ENCODE measurements at places on chromosomes 4 and X.

DNA sequence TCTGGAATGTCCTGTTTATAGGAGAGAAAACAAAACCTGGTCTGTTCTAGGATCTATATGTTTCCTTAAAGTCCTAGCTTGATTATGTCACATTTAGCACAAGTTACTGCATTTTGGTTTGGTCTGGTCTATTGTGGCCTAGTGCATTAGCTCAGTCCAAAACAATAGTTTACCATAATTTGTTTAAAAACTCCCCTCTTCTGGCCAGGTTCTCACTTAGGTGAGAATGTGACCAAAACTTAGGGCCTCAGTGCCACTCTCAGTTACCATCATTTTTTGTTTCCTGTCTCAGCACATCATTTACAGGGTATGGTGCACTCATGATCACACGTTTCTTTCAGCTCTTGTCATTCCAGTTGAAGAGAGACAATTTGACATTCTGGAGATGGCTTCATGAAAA lies 378.5 kb downstream of the KLHL4 start:
- no peak for DNase-seq

GRCh38 chr4:94642561-94642866 lies 115.2 kb upstream of the BMPR1B start:
- no peak for DNase-seq

DNA sequence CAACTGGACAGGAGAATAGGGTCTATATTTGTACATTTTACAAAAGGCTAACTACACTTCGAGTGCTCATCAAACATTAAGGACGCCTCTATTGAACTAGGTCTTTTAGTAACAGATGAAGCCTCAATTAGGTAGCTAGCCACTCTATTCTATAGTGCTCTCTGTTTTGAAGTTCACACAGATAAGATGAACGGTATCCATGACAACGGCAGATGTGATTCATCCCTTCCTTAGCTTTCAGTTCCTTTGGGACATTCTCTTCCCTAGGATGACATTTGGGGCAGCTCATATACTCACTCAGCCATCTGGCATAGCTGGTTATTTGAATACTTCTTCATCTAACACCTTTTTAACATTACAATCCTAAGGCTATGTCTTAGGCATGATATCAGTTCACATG lies 62.4 kb upstream of the WDFY3 start:
- no peak for DNase-seq

GRCh38 chr4:97582890-97583289 lies 560.4 kb downstream of the STPG2 start:
- no peak for DNase-seq

DNA sequence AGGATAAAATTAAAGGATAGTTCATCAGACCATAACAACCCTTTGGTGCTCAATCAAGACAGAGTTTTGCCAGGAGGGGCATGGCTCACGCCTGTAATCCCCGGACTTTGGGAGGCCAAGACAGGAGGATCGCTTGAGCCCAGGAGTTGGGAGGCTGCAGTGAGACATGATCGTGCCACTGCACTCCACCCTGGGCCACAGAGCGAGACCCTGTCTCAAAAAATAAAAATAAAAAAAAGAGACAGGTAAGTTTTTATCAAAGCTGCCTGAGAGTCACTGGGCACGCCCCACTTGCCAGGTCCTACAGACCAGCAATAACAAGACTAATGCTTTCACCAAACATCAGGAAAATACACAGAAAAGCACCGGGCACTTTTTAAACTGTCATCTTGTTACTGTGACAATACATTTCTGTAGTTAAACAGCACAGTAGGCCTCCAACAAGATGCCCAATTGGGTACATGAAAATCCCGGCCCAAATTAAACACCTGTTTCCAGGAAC lies 765 bp downstream of the CFAP97 start:
- no peak for DNase-seq

GRCh38 chr4:39102297-39102696 lies 40.3 kb downstream of the KLHL5 start:
- no peak for DNase-seq

GRCh38 chrX:39337451-39337850 lies 536.2 kb downstream of the MID1IP1 start:
- no peak for DNase-seq

DNA sequence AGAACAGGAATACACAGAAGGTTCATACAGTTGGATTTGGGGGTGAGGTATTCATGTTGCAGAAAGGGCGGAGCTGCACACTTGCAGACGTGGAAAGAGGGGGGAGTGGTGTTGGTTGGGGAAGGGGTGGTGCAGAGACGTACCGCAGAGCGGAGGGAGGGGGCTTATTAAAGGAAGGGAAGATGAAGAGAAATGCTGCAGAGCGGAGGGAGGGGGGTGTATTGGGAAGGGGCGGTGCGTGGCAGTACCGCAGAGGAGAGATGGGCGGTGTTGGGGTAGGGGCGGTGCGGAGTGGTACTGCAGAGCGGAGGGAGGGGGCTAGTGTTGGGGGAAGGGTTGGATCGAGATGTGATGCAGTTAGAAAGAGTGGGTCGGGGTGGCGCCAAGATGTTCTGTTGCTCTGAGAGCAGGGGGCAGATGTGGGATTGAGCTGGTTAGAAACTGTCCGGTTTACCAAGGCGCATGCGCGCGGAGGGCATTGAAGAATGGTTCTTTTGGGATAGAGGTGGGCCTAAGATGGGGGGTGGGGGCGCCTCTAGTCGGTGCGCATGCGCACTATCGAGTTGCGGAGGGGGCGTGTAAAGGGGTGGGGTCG lies 900 bp downstream of the TRO start:
- peak; percentile 50 for DNase-seq

DNA sequence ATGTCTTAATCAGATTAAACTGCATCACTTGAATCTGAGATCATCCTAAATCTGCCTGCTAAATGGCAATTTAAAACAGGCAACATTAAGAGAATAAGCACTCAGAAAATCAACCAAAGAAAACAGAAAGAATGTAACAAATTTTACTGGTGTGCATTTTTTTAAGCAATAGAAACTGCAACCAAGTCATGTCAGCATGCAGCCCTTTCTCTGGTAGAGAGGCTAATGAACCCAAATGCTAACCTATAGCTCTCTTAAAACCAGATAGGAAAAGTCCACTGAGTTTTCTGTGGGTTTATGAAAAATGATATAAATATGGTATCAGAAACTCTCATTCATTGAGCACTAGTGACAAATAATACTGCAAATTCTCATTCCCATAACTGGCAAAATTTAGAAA lies 35.6 kb downstream of the COL25A1 start:
- no peak for DNase-seq

- DNase-seq = no peak
Measured at GRCh38 chr4:80489798-80490197, 154.3 kb downstream of the CFAP299 start.

GRCh38 chr4:186676531-186677161 lies 47.0 kb downstream of the FAT1 start:
- DNase-seq = no peak
